Activated CD4-positive, CD25-positive, alpha-beta regulatory T cell (primary cell): ENCODE measurements at places on chromosomes 11 and 22.
A peak's percentile ranks its signal among the peaks of the same experiment; 100 is the strongest.

- no peak for DNase-seq
Measured at GRCh38 chr11:5441414-5441813, at the start of gene OR51I1. Gene OR51I1 (minus strand): TSS chr11:5441514. CDS start chr11:5441514, 0 bp downstream.

DNA sequence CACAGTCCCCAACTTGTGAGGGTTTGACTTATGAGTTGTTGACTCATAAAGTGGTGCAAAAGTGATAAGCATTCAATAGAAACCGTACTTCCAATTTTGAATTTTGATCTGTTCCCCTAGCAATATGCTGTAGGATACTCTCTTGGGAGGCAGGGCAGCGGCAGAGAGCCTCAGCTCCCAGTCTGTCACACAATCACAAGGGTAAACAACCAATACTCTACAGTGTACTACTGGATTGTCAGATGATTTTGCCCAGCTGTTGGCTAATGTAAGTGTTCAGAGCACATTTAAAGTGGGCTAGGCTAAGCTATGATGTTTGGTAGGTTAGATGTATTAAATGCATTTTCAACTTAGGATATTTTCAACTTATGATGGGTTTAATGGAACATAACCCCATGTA, 13.7 kb upstream of the NXPE2 start:
- no peak for DNase-seq

DNA sequence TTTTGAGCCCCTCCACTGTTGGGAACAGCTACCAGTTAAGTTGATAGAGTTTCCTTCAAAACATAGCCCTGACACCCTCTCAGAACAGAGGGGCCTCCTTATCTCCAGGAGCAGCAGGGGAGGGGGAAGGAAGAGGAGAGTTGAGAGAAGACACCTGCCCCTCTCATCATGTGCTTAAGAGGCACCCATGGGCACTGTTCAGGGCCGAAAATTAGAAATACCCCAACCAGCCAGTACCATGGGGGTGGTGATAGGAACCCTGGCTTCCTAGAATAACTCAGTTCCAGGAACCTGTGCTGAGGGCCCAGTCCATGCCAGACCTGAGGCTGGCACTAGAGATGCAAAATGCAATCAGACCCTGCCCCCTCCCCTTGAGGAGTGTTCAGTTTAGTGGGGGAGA, 9.3 kb upstream of the GDPD5 start:
- DNase-seq, result no peak

- DNase-seq, result no peak
Measured at GRCh38 chr11:12979928-12980689, 29.0 kb upstream of the RASSF10 start.

DNA sequence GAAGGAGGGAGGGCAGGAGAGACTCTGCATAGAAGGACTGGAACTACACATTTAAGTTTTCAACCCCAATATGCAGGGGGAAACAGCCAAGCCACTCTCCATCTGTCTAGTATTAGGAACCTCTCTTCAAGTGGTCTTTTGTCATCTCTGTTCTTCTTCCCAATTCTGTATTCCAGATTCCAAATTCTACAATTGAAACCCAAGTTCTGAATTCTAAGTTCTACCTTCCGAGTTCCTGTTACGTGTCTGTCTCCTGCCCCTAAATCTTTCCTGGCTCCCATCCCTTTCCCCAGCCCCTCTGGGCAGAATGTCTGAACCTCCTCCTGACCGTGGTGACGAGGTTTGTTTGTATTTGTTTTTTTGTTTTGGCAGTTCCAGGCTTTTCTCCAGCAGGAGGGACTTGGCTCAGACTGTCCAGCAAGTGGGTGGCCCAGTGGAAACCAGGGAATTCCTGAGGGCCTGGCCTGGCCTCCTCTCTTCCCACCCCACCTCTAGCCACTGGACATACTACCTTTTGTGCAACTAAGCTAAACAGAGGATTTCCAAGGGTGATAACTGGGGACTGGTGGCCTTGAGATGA, 1.6 kb upstream of the THOC5 start:
- DNase-seq, result no peak

- peak; percentile 6 for DNase-seq
Measured at GRCh38 chr11:6443269-6444003, 2.6 kb upstream of the HPX start.

GRCh38 chr22:50621948-50622722, 5.8 kb downstream of the ARSA start:
- DNase-seq, result no peak

DNA sequence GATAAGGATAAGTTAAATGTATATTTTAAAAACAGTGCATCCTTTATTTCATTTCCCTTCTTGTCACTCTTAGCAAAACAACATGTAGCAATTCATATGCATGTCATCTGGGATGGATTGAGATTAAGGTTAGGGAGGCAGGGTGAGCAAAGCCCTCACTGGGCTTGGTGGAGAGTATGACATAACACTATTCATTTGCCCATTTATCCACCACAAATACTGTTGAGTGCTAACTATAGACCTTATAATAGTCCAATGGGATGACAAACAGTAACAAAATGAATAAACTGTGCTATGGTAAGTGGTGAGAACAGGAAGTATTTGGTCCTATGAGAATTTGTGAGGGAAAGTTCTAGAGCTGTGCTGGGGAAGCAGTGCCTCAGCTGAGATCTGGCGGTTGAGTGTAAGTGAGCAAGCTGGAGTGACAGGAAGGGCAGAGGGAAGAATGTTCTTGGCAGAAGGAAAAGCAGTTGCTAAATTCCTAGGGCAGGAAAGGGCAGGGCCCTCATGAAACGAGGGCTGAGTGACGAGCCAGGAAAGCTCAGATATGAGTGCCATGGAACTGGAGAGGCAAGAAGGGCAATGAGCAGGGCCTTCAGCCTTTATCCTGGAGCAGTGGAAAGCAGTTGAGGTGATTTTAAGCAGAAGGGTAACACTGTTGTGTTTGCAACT, 6.7 kb downstream of the HSD17B12 start:
- no peak for DNase-seq

GRCh38 chr11:119472186-119472855, 49.3 kb upstream of the THY1 start:
- no peak for DNase-seq

DNA sequence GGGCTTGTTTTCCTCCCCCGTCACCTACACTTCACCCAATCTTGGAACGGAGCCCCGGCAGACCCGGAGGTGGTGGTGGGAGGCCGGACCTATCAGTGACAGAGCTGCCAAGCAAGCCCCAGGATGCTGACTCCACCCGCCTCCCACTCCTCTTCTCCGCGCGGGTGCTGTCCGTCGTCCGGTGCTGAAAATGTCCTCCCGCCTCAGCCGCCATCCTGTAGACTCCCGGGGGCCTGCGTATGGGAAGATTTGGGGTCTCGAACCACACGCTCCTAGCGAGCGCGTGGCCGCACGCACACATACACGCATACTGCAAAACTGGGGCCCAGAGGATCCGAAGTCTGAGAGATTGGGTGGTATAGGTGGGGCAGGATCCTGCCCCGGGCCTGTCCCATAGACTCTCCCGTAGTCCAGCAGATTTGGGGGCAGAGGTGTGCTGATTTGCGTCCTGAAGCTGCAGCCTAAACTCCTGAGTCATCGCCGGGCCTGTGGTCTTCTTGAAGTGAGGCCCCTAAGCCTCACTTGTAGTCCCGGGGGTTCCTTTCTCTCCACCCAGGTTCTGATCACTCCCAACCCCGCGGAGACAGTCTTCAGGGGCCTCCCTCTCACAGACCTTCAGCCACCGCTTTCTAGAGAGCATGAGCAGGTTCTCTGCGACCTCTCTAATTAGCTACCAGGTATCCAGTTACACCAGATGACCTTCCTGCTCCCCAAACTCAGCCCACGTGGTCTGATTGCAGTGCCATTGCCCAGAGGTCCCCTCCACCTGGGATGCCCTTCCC, 796 bp upstream of the YIF1A start:
- DNase-seq, result peak; percentile 72

- DNase-seq, result no peak
Measured at GRCh38 chr11:821512-822371, 3.0 kb downstream of the PNPLA2 start.

DNA sequence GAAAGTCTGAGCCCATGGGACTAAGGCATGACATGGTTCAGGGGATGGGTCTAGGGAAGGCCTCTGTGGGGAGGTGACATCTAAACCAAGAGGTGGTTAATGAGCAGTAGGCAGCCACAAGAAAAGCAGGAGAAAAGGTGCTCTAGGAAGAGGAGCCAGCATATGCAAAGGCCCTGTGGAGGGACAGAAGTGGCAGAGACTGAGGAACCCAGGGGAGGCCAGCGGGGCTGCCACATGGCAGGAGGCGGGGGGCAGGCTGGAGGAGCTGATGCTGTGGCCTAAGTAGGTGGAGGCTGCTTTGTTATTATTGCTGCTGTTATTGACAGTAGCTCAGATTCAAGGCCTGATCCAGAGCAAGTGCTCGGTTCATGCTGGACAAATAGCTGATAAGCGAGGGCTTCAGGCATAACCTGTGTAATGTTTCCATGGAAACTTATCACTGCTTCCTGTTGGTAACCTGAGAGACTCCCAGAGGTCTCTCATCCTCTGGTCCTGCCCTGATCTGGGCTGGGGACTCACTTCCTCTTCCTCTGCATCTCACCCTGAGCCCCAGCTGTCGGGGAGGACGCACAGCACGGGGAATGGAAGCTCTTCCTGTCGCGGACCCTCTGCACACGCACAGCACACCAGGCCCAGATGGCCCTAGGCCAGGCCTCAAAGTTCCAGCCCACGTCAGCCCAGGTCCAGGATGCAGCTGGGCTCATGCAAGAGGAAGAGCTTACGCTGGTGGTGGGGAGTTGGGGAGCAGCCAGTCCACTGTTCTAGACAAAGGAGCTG, 75.2 kb upstream of the TP53I11 start:
- DNase-seq, result no peak

GRCh38 chr11:92929246-92929645, 40.2 kb upstream of the MTNR1B start:
- DNase-seq, result no peak

DNA sequence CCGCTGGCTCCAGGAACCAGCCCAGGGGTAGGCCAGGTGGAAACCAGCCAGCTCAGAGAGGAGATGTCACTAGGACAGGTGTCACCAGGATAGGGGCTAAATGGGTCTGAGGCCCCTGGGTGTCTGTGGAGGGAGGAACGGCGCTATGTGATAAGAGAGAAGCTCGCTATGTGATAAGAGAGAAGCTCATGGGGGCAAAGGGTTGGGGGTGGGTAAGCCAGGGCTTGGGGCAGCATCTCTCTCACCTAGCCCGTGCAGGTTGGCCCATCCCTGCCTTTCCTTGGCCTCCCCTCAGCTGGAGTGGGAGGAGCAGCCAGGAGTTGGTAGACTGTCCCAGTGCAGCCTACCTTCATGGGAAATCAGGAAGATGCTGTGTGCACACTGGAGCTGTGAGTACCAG, 26.5 kb upstream of the SUSD2 start:
- DNase-seq, result no peak

- DNase-seq, result no peak
Measured at GRCh38 chr11:112777283-112777751, 183.9 kb upstream of the NCAM1 start.

- no peak for DNase-seq
Measured at GRCh38 chr11:70141486-70142220, 61.4 kb upstream of the FADD start.

GRCh38 chr11:65170058-65170534, at the start of gene SPDYC:
Gene SPDYC (plus strand): TSS chr11:65170233. CDS start chr11:65171358, 1,125 bp downstream.
- no peak for DNase-seq

DNA sequence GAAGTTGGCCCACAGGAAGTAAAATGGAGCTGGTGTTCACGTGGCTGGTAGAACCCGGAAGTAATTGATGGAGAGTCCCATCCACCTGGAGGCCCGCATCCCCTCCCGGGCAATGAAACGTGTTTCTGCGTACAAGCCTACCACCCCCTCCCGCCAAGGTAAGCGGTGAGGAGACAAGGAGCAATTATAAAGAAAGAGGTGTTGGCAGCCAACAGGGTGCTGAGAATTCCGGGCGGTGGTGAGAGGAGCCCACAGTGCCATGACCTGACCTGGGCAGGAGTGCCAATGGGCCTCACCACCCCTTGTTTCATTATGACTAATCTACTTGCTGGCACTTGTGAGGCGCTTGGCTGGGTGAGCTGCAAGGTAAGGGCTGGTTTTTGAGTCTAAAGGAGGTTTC, 83.8 kb upstream of the BID start:
- no peak for DNase-seq

- DNase-seq, result no peak
Measured at GRCh38 chr11:72897506-72897905, 83.3 kb downstream of the ATG16L2 start.

GRCh38 chr22:38177044-38177443, 4.6 kb downstream of the PLA2G6 start:
- no peak for DNase-seq

- no peak for DNase-seq
Measured at GRCh38 chr11:1480191-1480554, 6.4 kb downstream of the MOB2 start.

GRCh38 chr22:32352681-32353080, 5.0 kb upstream of the RFPL3 start:
- DNase-seq, result no peak

DNA sequence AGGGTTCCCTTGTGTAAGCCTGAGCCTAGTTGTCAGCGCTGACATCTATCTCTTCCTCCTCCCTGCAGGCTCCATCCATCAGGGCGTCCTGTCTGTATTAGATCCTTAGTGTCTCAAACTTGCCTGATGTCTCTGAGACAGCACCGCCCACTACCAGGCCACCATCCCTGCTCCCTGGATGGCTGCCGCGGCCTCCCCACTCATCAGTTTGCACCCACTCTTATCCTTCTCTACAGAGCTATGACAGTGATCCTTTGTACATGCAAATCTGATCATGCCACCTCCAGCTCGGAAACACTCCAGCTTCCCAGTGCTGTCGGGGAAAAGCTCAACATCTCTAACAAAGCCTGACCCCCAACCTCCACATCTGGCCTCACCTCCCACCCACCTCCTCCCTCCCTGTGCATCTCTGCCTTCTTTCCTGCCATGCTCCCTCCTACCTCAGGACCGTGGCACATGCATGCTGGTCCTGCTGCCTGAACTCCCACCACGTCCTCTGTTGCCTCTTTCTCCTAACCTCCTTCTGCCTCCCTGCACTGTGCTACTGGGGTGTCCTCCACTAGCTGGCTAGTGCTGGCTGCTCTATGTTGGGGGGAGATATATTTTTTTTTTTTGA, 61.6 kb upstream of the EIF3D start:
- no peak for DNase-seq

GRCh38 chr11:95228081-95228749, 2.8 kb downstream of the SESN3 start:
- DNase-seq, result no peak

- DNase-seq, result no peak
Measured at GRCh38 chr11:122872046-122872445, 10.5 kb upstream of the JHY start.

- DNase-seq, result no peak
Measured at GRCh38 chr22:37279331-37280181, 2.8 kb upstream of the CYTH4 start.

- no peak for DNase-seq
Measured at GRCh38 chr11:103170865-103171264, 61.6 kb downstream of the DYNC2H1 start.

- no peak for DNase-seq
Measured at GRCh38 chr11:132988411-132988810, 543.9 kb downstream of the OPCML start.

- no peak for DNase-seq
Measured at GRCh38 chr22:37744589-37744988, 47.7 kb downstream of the TRIOBP start.

GRCh38 chr11:94747601-94748041, 20.5 kb upstream of the AMOTL1 start:
- DNase-seq, result no peak
